Renal pelvis (tissue), 12 donors: ENCODE measurements at places on chromosomes 6 and 20. TPM values are rescaled to one million over a fixed set of nuclear protein-coding genes. Genes with fewer than 3 reads are reported as not detected.
A peak's percentile ranks its signal among the peaks of the same experiment; 100 is the strongest.

DNA sequence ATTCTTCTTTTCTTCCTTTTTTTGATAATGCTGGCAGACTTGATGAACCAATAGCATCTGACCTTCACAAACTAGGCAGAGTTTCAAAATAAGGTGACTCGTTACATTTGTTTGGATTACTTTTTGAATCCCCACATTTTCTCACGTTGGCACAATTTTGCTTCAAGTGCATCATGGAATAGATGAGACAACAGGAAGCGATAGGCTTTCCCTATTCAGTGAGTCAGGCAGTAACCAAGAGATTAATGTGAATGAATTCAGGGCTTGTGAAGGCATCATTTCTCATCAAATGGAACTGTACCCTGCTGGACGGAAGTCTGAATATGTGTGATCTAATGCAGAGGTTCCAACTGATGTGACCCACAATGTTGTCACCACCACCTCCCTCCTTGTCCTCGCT lies 10.7 kb downstream of the RFPL4B start:
- DNase-seq = no peak

PRDM13 gene
- not detected for polyA plus RNA-seq

ADAM33 gene
- 11.3 TPM for polyA plus RNA-seq

GRCh38 chr6:52512199-52512598 lies 64.7 kb downstream of the TRAM2 start:
- no peak for DNase-seq

- no peak for DNase-seq
These were observed 87.8 kb downstream of the BMP6 start for GRCh38 chr6:7813704-7814103.

CRISP3 gene
- polyA plus RNA-seq = 0.25 TPM

GRCh38 chr6:7761051-7761450 lies 35.2 kb downstream of the BMP6 start:
- DNase-seq = no peak

DNA sequence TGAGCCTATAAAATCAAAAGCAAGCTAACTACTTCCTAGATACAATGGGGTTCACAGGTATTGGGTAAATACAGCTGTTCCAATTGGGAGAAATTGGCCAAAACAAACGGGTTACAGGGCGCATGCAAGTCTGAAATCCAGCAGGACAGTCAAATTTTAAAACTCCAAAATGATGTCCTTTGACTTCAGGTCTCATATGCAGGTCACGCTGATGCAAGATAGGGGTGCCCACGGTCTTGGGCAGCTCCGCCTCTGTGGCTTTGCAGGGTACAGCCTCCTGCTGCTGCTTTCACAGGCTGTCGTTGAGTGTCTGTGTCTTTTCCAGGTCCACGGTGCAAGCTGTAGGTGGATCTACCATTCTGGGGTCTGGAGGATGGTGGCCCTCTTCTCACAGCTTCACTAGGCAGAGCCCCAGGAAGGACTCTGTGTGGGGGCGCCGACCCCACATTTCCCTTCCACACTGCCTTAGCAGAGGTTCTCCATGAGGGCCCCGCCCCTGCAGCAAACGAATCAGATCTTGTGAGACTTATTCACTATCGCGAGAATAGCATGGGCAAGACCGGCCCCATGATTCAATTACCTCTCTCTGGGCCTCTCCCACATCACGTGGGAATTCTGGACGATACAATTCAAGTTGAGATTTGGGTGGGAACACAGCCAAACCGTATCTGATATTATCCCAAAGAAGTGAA lies 11.9 kb upstream of the SMIM29 start:
- DNase-seq = no peak

FAM83D gene
- 14.5 TPM for polyA plus RNA-seq

DNA sequence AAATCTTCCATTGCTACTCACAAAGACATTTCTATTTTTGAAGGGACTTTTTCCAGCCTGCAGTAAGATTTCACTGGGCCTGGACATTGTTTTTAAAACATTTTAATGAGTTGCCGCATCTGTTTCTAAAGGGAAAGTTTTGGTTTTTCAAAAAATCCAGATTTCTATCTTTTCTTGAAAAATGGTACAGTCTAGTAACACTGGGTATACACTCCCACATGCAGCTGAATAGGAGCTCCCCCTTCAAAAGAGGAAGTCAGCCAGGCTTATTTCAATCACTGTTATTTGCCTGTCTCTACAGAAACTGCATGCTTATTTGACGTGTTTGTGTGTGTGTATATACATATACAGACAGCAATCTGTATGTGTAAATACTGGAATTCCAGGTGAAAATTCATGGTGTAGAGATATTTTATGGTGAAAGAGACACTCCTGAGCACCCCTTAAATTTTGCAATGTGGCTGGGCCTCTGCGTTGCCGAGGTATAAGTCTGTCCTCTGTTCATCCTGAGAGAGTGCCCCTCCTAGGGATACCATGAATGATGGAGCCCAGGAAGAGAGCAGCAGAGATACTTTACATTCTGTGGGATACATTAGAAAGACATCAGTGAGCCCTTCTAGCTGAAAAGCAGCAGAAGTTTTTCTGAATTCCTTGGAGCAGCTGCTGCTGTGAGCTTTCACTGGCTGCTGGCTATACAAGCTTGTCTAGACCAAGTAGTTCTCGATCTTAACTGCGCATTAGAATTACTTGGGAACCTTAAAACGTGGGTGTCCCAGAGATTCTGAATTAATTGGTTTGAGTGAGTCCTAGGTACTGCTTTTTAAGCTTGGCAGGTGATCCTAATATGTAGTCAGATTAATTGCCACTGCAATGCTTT lies 12.0 kb upstream of the ABRACL start:
- DNase-seq = peak; percentile 16

OTOR gene
- polyA plus RNA-seq = not detected

DNA sequence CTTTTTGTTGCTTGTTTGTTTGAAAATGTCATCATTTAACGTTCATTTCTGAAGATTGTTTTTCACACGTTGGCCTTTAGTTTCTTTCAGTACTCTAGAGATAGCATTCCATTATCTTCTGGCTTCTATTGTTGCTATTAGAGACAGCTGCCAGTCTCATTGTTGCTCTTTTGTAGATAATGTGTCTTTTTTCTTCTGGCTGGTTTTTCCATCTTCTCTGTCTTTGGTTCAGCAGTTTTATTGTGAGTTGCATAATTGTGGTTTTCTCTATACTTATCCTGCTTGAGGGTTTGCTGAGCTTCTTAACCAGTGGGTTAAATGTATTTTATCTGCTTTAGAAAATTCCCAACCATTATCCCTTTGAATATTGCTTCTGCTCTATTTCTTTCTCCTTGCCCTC lies 23.2 kb upstream of the AIG1 start:
- no peak for DNase-seq

USP49 gene
- polyA plus RNA-seq = 9.9 TPM

- DNase-seq = peak; percentile 26
These were observed 317.5 kb upstream of the MOCS1 start for GRCh38 chr6:40251637-40252300.

DNA sequence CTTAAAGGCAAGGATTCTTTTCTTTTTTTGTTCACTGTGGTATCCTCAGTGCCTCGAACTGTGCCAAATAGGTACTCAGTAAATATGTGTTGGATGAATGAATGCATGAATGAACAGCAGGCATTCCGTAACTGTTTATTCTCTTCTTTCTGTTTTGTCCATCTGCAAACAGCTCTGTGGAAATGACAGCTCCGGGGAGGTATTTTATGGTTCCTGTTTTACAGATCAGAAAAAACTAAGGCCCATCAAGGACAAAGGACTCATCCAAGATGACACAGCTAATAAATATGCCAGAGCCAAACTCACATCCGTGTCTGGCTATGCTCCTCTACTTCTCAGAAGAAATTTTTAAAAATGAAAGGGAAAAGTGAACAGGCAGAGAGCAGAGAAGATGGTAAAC lies 21.0 kb downstream of the JPH2 start:
- DNase-seq = no peak

ZNF831 gene
- 0.09 TPM for polyA plus RNA-seq

RAB44 gene
- 0.10 TPM for polyA plus RNA-seq

PPP1R14C gene
- 25.5 TPM for polyA plus RNA-seq

DNA sequence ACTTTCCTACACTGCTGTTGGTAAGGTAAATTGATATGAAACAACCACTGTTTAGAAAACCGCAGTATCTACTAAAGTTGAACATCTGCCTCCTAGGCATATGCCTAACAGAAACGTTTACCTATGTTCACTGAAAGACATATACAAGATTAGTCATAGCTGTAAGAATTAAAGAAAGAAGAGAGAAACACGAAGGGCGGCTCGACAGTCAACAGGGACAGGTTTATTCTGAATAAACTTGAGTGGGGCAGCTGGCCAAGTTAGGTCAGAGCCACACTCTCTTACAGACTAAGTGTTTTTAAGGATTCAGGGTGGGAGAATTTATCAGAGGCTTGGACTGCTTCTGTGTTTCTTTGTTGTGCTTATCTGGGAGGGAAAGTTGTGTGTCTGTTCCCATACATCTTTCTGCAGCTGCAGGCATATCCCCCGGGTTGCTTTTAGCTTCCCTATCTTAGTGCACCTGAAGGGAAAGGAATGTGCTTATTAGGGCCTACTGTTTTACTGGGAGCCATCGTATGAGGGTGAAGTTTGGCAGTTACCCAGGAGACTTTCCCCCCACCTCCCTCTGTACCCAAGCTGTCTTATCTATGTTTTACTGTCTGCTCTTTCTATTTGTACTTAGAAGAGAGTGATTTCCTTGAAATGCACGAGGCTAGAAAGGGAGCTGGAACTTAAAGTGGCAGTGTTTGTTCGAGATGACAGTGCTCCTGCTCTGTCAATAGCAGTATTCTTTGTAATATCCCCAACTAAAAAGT lies 20.4 kb downstream of the PROCR start:
- no peak for DNase-seq

DNA sequence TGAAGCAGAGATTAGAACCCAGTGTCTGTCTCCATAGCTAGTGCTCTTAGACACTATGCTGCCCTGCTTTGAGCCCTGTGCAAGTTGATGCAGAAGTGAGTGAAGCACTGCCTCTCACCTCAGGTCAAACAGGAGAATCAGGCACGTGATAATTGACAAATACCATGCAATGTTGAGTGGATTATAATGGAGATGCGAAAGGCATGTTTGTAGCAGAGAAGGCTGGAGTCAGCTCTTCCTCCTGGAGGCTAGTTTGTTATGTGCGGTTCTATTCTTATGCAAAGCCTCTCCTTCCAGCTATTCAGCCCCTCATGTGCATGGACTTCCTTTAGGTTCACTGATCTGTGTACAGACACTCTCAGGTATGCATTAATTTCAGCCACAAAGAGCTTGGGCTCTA lies 108.5 kb downstream of the MANEA start:
- DNase-seq = no peak

GRCh38 chr6:49636713-49637349 lies at the start of gene RHAG:
Gene RHAG (minus strand): TSS chr6:49636839. CDS start chr6:49636812, 27 bp downstream.
- DNase-seq = no peak

FRK gene
- polyA plus RNA-seq = 5.9 TPM

- no peak for DNase-seq
These were observed 57.5 kb downstream of the MKKS start for GRCh38 chr20:10376270-10377075.

DNA sequence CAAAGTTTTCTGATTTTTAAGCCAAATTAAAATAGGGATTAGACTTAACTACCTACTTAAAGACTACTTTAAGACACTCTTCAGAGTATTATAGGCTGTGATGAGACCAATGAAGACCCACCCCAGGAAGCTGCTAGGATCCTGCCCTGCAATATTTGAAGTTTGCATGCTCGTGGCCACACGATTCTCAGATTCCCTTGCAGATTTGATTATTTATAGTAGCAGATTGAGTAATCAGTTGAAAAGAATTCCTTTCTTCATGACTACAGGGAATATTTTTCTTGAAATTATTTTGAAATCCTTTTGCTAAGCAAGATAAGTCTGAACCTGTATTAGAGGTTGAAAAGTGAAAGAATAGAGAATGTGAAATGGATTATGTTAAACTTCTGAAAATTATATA lies 122.3 kb downstream of the B3GAT2 start:
- no peak for DNase-seq

DNA sequence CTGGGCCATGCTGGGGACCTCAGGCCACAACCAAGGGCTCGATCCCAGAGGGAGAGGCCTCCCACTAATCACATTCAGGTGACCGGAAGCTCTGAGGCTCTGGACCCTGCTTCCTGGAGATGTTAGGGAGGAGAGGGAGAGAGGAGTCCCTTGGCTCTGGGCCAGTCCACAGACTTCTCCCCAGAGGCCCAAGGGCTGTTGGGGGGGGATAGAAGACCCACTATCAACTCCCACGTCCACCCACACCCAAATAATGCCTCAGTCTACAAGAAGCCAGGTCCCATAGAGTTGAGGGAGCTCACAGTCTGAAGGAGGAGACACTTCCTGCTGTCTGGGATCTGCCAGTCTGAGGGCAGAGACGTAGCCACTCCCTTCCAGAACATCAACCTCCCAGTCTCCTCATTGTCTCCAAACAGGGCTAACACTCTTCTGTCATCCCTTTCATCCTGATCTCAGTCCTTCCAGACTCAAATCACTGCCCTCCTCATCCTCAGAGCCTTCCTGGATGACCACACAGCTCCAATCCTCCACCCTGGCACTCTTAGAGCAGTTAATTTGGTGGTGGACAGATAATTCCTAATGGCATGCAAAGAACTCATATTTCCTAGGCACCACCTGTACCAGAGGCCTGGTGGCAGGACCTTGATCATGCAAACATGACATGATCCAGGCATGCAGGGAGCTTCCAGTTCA lies 69.9 kb downstream of the MRPL14 start:
- DNase-seq = no peak

SLC2A10 gene
- 18.8 TPM for polyA plus RNA-seq

GRCh38 chr6:152184573-152184916 lies 377.1 kb downstream of the ESR1 start:
- no peak for DNase-seq

- DNase-seq = no peak
These were observed 26.5 kb upstream of the RNF24 start for GRCh38 chr20:4041748-4042411.

DNA sequence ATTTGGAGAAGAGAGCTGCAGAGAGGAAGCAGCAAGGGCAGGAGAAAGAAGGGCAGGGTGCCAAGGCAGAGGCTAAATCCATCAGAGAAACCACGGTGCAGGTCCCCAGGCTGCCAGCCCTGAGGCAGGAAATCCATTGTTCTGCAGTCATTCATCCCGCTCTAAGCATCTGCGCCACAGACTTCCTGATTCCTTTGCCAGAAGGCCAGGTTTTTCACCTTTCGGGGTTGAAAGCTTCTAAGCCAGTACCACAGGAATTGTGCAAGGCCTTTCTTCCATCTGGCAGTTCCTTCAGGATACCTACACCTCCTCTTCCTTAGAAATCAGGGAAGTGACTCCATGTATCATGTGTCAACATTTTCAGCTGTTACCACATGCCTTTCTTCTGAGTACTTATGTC lies 45.6 kb downstream of the ADGRF5 start:
- no peak for DNase-seq

DNA sequence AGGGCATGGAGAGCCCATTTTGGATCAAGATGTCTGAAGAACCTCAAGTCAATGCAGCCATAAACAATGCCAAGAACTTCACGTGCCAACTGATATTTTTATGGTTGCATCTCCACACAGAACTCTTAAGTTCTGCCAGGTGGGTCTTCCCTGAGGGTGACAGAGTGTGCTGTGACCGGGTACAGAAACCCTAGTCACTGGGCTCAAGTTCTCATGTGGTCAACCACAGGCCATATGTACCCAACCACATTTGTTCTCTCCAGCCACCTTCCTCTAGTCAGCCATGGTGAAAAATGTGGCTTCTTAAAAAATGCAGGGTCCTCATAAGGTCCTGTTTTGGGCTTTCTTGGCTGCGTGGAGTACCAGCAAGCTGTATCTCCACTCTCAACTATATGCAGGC lies 48.9 kb downstream of the CLIC5 start:
- DNase-seq = no peak
